Esophagus muscularis mucosa (tissue), 4 donors: ENCODE measurements at places on chromosomes 5 and 9. TPM values are rescaled to one million over a fixed set of nuclear protein-coding genes. Genes with fewer than 3 reads are reported as not detected.

- no peak for DNase-seq
Measured at GRCh38 chr9:95268681-95269080, 48.8 kb downstream of the FANCC start.

GRCh38 chr5:38843665-38844064 is 2.1 kb upstream of the OSMR start:
- DNase-seq = no peak

The ADRB2 gene
- total RNA-seq = 5.2 TPM

DNA sequence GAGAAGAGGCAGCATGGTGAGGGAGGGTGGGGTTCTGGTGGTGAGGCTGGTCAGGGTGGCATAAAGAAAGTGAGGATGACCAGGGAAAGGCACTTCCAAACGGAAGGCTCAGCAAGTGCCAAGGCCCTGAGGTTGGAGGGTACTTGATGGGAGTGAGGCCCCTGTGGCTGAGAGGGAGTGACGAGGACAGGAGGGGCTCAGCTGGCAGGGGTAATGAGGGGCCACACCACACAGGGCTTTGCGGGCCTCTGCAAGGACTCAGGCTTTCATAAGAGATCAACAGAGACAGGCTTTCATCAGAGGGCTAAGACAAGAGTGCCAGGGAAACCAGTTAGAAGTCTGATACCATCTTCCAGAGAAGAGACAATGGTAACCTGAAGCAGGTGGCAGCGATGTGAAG is 23.6 kb downstream of the ARPC5L start:
- DNase-seq = no peak

- no peak for DNase-seq
Measured at GRCh38 chr5:118653183-118653582, 335.2 kb downstream of the DTWD2 start.

The SLCO6A1 gene
- not detected for total RNA-seq

DNA sequence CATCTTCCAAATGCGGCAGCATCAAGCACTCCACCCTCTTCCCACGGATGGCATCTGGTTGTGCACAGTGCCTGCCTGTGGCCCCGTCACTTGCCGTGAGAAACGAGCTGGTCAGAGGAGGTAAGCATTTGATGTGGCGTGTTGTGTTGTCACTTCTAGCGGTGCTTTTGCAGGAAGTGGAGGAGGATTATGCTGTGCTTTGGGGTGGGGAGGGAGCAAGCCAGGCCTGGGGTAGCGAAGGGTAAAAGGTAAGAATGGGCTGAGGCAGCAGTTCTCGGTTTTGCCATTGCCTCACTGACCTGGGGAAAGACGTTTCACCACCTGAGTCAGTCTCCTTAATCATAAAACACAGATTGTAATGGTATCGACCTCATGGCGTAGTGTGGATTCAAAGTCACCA is 2.3 kb upstream of the POMT1 start:
- no peak for DNase-seq

- DNase-seq = no peak
Measured at GRCh38 chr9:108270051-108270450, 585.7 kb downstream of the ACTL7B start.

GRCh38 chr5:16772556-16772955 is 155.8 kb upstream of the RETREG1 start:
- DNase-seq = no peak

GRCh38 chr5:134100283-134101091 is 14.0 kb upstream of the TCF7 start:
- DNase-seq = no peak

The UGT3A2 gene
- total RNA-seq = not detected

The PCDHGC3 gene
- 73.2 TPM for total RNA-seq

- no peak for DNase-seq
Measured at GRCh38 chr9:134533850-134534588, 107.6 kb upstream of the COL5A1 start.

DNA sequence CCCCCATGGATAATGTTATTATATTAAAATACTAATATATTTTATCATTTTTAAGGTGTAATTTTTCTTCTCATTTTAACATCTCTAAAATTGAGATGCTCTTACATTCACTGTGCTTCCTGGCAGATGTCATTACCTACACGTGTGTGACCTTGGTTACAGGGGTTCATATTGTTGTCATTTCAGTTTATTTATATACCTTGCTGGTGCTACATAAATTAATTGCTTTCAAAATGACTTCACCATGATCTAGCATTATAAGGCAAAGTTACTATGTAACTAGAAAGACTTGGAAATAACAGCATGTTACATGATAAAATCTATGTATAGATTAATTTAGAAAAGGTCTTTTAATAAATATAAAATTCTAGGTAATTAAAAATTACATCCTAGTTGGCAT is 60.9 kb downstream of the ARHGEF28 start:
- no peak for DNase-seq

The LOX gene
- total RNA-seq = 9.5 TPM

- DNase-seq = no peak
Measured at GRCh38 chr9:78072586-78073199, 41.1 kb upstream of the GNAQ start.

DNA sequence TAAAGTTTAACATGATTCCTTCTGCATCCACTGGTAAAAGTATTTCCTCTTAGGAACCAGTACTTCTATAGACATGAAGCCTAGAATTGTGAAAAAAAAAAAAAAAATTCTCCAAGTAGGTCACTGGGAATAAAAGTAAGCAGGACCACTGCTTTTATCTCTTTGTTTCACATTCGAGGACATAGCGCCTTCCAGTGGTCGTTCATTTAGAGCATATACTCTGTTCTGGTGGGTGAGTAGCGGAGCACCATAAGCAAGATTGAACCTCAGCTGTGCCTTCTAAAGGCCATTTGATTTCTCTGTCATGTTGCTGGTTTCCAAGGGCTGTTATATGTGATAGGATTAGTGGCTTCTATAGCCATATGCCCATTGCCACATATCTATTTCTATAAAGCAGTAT is 393.1 kb downstream of the TMEM232 start:
- no peak for DNase-seq

DNA sequence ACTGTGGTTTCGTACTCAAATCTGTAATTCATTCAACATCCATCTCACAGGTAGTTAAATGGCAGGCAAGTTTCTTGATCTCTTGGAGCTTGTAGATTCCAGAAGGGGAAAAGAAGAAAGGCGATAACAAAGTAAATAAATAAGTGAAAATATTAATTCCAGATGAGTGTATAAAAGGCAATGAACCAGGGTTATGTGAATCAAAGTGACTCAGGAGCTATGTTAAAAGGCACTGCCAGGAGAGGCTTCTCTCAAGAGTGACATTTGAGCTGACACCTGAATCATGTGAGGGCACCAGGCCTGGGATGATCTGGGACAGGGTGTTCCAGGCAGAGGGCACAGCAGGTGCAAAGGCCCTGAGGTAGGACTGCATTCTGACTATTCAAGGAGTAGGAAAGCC is 45.0 kb downstream of the DOCK2 start:
- no peak for DNase-seq

DNA sequence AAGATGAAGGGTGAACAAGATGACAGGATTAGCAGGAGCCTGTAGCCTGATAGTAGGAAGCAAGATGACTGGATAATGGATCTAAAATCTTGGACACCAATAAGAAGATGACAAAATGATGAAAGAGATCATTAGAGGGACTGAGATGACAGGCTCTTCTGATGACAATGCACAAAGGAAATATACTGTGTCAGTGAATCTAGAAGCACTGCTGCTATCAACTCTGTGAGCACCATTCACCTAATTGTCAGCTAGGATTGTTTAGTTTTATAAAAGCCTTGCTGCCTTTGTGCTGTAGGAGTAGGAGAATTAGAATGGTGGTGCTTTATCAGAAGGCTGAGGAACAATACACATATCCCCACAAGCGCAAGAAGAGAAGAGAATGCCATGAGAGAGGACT is 1127.8 kb downstream of the DTWD2 start:
- no peak for DNase-seq

DNA sequence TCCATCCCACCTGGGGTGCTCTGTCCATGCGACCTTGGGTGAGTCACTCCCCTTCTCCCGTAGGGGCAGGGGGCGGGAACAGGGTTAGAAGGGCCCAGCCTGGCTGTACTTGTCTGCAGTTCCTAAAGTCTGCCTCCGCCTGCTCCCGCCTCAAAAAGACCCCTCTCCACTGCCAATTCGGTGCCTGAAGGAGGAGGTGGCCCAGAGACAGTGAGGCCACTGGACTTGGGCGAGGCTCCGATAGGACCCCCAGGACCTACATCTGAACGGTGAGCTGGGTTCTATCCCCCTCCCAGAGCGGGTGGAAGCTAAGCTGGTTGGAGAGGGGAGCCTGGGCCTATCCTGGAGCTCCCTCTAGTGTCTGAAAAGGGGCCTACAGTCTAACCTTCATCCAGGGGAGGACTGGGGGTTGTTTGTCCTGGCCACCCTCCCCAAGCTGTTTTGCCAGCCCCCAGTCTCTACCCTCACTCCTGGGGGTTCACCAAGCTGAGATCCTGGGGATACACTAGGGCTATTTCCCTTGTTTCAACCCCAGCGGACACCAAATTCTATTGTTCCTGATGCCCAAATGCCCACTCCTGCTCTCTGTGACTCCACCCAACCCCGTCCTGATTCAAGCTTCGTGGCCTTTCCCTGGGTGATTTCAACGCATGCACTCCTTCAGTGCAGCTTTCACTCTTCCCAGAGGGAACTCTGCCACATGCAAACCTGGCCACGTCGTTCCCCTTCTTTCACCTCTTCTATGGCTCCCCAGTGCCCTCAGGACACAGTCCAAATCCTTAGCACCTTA is 6.1 kb upstream of the CRB2 start:
- no peak for DNase-seq

DNA sequence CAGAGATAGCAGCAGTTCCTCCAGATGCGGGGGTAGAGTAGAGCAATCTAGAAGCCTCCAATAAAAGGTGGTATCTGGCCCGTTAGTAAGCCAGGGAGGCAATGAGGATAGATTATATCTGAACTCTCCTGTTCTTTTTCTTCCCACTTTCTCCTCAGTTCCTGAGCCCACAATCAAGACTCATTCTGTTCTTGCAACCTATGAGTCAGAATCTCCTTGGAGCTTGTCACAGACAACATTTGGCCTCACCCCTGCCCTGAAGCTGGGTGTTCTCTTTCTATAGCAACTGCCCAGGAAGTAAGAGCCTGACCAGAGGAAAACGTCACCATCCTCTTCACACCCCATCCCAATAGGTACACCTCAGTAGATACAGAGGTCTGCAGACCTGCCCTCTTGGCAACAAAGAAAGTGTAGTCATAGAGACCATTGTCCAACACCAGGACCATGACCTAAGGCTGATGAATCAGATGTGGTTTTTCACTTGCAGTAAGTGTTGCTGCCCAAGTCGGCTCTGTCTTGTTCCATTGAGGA is 76.3 kb upstream of the PCA3 start:
- peak; percentile 89 for DNase-seq

GRCh38 chr5:81251922-81252321 is 18.8 kb downstream of the CKMT2 start:
- peak; percentile 42 for DNase-seq

DNA sequence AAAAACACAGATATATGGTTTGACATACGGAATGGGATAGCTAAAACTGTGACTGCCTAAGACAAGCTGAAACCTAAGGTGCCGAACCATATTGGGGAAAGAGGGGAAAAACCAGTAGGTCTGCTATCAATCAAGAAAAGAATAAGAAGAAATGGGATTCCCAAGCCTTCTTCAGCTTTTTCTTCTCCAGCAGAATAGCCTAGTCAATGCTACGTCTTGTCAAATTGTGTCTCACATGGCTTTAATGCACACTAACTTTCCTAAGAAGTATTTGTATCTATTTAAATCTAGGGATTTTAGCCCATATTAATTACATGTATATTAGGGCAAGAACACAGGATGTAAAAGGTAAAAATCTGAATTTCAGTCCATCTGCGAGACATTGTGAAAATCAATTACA is 797 bp upstream of the FBXO38 start:
- no peak for DNase-seq

The SH2D3C gene
- total RNA-seq = 18.1 TPM

The CA9 gene
- 2.2 TPM for total RNA-seq

DNA sequence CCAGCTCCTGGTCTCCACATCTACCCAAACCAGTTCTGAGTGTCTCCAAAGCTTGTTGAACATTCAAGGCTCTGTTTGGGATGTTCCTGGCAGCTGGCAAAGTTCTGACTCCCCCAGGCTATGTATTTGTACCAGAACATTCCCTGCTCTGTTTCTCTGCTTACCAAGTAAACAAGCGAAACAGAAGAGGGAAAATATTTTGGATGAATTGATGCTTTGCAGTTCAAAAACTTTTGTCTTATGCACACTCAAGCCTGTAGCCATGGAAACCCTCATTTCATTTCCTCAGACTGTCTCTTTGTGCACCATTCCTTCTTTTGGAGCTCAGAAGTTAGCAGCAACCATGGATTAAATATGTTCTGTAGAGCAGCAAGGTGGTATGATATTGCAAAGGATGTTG is 145.8 kb downstream of the ACTL7B start:
- no peak for DNase-seq

DNA sequence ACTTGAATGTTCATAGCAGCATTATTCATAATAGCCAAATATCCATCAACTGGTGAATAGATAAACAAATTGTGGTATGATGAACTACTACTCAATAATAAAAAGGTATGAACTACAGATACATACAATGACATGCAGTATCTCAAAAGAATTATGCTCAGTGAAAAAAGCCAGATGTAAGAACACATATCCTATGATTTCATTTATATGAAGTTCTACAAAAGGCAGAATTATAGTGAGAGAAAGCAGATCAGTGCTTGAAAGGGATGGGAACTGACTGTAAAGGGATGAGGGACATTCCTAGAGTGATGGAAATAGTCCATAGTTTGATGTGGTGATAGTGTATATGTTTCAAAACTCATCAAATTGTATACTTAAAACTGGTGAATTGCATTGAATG is 339.0 kb downstream of the ENC1 start:
- DNase-seq = no peak

DNA sequence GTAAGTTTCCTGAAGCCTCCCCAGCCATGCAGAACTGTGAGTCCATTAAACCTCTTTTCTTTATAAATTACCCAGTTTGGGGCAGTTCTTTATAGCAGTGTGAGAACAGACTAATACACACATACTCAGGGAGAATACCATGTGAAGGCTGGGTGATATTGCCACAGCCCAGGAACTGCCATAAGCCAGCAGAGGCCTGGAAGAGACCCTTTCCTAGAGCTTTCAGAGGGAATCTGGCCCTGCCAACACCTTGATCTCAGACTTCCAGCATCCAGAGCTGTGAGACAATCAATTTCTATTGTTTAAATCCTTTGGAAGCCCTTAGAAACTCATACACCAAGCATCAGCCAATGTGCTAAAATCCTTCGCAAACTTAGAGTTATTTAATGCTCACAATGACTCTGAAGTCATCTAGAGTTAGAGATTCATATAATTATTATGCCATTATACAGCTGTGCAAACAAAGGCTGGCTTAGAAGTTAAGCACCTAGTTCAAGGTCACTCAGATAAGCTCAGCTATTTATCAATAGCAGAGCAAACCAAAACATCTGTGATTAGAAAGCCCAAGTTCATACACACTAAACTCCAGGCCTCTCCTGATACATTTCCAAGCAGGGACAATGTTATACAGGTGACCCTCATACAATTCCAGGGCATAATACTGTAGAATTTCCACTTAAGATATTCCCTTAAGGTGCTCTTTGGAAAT is 531.8 kb upstream of the DAP start:
- DNase-seq = peak; percentile 68
